ENCODE measurements at places on chromosomes 13 and 19.

DNA sequence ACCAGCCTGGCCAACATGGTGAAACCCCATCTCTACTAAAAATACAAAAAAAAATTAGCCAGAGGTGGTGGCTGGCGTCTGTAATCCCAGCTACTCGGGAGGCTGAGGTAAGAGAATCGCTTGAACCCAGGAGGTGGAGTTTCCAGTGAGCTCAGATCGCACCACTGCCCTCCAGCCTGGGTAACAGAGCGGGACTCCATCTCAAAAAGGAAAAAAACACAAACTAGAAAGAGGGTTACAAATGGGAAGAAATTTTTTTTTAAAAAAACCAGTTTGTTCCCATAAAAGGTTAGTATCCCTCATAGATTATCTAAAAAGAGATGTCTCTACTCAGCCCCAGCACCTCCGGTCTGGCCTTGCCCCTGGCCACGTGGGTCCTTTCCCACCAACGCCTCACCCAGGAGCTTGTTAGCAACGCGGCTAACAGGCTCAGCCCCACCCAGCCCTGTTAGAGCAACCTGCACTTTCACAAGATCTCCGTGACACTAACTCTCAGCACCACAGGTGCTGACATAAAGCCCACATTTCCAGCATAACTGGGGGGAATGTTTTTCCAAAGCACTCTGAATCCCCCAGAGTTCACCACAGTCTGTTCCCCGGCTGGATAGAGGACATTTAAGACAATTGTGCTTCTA, 4.3 kb downstream of the DMKN start:
- peak; percentile 40 for DNase-seq

DNA sequence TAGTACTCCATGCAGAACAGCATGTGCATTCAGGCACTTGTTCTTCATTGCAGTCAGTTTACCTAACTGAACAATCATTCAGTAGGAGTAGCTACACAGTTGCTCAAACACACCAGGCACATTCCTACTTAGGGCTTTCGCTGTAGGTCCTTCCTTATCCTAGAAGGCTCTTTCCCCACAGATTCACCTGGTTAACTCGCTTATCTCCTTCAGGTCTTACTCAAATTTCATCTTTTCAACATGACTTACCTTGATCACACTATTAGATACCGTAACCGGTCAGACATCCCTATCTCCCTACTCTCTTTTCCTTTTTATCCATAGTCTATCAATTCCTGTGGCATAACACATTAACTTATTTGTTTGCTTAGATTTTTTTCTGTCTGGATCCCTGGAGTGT, 14.6 kb downstream of the EDNRB start:
- DNase-seq: no peak

DNA sequence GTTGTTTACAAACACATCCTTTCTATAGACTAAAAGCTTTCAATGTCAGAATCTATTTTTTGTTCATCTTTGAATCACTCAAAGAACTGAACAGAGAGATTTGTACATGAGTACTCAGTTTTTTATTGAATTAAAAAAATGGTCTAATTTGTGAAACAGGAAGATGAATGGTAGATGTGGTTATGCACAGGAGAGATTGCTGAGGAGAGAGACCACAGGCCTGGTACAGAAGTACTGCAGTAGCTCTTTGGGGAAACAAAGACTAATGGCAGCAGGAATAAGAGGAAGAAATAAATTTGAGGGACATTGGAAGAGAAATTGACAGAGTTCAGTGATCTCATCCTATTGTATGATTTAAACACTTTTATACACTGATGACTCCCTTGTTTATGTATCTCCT, 222.0 kb upstream of the ARGLU1 start:
- DNase-seq: no peak

DNA sequence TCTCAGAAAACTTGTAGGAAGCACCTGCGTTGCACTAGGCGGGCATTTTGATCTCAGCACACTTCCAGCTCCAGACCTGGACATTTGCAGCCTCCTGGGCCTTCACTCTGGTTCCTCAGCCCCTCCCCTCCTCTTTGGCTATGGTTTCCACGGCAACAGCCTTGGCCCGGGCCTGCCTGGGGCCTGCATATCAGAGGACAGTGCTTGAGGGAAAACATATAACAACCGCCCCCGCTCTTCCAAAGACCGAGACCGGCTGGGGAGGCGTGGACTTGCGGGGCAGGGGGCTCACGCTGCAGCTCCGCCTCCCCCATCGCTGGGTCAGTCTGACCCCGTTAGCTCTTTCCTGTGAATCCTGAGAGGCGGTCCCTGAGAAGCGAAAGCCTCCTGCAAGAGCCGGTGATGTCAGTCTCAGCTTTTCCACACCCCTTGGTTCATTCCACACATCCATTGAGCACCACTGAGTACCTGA, 125.7 kb upstream of the PEG3 start:
- DNase-seq: peak; percentile 89

DNA sequence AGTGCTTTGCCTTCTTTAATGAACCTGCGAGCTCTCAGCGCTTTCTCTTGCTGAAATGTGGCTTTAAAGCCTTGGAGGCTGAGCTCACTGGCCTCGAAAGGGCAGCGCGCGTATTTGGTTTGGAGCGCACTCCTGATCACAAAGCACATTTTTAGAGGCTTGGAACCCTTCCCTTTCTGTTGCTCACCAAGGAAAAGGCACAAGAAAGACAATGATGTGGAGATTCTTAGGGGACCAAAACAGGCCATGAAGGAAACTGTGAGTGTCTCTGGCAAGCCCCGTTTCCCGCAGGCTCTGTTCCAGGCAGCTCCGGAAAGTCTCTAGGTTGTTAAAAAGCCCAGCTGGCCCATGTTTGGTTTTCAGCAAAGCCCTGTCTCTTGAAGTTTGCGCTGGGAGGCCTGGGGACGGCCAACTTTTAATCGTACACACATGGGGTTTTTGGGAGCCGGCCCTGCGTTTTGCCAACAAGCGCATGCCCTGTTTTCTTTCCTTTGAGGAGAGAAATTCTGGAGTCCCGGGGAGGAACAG, 9.4 kb upstream of the SPC24 start:
- DNase-seq: no peak

GRCh38 chr19:362154-362553, 17.6 kb upstream of the MIER2 start:
- no peak for DNase-seq

- DNase-seq: peak; percentile 9
Measured at GRCh38 chr13:73365252-73365651, 306.4 kb downstream of the KLF5 start.

- DNase-seq: no peak
Measured at GRCh38 chr13:38262211-38262610, 87.4 kb upstream of the UFM1 start.

- DNase-seq: no peak
Measured at GRCh38 chr19:16191216-16191908, 6.2 kb downstream of the FAM32A start.

GRCh38 chr13:105403086-105403485, 1132.4 kb downstream of the EFNB2 start:
- DNase-seq: no peak

GRCh38 chr13:95260031-95260525, 41.2 kb downstream of the ABCC4 start:
- no peak for DNase-seq

- peak; percentile 62 for DNase-seq
Measured at GRCh38 chr19:21604351-21604926, 99.0 kb downstream of the ZNF429 start.

- no peak for DNase-seq
Measured at GRCh38 chr13:29994911-29995595, 144.6 kb upstream of the UBL3 start.

Measured in renal pelvis (tissue), 12 donors.